ENCODE measurements at places on chromosomes 3 and 15.

- no peak for DNase-seq
Measured at GRCh38 chr15:81012588-81012987, 11.9 kb downstream of the TLNRD1 start.

GRCh38 chr15:66964111-66964738 is 101.2 kb upstream of the SMAD3 start:
- DNase-seq, result no peak

- DNase-seq, result no peak
Measured at GRCh38 chr3:126811530-126811929, 107.5 kb downstream of the CHCHD6 start.

DNA sequence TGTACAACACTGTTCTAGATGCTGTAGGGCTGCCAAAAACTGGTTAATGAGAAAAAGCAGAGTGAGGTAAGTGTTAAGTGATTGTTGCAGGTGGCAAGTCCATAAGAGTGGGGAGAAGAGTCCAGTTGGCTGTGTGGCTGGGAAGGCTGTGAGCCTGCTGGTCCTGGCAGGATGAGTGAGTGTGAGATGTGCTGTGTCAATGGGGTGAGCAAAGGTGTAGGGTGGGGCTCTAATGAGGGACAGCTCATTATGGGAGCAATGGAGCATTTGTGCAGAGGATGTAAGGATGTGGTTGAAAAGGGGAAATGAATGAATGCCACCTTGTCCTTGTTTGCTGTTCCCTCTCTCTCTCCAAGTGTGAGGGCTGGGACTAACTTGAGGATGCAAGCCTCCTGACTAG is 145.3 kb upstream of the ROPN1 start:
- DNase-seq, result no peak

- no peak for DNase-seq
Measured at GRCh38 chr3:177300842-177301241, 103.6 kb upstream of the TBL1XR1 start.

GRCh38 chr15:74442604-74443003 is 8.8 kb upstream of the SEMA7A start:
- no peak for DNase-seq

DNA sequence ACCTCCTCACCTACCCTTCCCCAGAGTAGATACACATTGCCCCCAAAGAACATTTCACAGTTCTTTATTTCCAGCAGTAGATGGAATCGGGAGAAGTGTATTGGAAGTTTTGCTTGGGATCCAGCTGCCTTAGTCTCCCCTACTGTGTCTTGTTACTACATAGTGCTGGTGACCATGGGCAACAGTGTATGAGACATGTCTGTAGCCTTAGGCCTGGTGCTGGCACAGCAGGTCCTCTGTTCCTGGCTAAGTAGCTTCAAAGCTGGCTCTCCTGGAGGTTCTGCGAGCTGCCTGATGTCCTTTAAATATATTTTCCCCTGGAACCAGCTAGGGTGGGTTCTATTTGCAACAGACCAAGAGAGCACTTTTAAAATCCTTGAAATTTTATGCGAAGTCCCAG is 174.7 kb downstream of the THSD4 start:
- no peak for DNase-seq

GRCh38 chr15:77856705-77857346 is 220.7 kb downstream of the TBC1D2B start:
- DNase-seq, result no peak

DNA sequence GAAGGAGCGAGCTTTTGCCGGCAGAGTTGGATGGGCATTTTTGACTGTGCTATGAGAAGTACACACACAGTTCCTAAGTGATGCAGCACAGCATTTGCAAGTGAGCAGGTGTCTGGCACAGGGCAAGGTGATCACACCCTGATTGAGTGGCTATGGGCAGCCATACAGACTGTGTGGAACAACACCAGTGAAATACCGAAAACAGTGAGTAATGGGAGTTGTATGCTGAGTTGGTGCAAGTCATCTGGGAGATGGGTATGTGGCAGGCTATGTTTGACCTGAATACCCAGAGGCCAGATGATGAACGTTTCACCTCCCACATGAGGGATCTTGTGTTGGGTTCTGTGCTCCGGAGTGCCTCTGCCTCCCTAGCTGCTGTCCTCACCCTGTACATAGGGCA is 53.5 kb upstream of the TIPARP start:
- DNase-seq, result no peak

DNA sequence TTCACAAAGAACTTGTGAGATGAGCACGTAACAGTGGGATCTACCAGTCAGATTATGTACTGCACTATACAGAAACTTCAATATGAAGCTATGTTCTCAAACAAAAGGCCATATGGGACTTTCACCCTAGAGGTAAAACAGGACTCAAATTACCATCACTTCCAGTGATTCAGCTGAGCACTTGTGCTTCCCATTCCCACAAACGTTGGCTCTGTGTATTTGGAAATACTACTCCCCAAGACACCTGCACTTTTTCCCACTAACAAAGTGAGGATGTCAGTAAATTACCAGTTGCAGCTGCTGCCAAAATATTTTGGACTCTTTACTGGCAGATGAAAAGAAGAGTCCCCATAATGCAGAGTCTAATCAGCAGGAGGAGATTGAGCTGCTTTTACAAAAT is 1570.1 kb downstream of the SI start:
- DNase-seq, result no peak

GRCh38 chr3:170542704-170543103 is 43.2 kb downstream of the SLC7A14 start:
- no peak for DNase-seq

GRCh38 chr3:143063018-143063417 is 56.6 kb upstream of the CHST2 start:
- DNase-seq, result no peak

GRCh38 chr3:174332391-174332790 is 526.7 kb upstream of the NAALADL2 start:
- no peak for DNase-seq

- DNase-seq, result no peak
Measured at GRCh38 chr3:196214783-196215441, 1.4 kb upstream of the SLC51A start.

- peak; percentile 79 for DNase-seq
Measured at GRCh38 chr15:73950831-73951561, 24.7 kb downstream of the LOXL1 start.

DNA sequence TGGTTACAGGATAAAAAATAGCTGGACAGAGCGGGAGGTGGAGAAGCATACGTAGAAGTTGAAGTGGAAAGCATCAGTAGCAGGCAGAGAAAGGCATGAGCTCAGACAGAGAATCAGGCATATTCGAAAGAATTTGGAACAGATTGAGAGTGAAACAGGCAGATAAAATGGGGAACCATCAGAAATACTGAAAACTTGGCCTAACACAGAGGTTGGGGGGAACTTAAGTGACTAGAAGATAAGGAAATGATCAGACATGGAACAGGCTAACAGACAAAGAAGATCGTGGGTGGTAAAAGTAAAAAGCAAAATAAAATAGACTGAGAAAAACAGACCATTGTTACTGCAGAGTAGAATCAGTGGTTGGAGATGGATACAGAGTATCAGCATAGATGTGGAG is 32.9 kb downstream of the GTF2E1 start:
- no peak for DNase-seq

DNA sequence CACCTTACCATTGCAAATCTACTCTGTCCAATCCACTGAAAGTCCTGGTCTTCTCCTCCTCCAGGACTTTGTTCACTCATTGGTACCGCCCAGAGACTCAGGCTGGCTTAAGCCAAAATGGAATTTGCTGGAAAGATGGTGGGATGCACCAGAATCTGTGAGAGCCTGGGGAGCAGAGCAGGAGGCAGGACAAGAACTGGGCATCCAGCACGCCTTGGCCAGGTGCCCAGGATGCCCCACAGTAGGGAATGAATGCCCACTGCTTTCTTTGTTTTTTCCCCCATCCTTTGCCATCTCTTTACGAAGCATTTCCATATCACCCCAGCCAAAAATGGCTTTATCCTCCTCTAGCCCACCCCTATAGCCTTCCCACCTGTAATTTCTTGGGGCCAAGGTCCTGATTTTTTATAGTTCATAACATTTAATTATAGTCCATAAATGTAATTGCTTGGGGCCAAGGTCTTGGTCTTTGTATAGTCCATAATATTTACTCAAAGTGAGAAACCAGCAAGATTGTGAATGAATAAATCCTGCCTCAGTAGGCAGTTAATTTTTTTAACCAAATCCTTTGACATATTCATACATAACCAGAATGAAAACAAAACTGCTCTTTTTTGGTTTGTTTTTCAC is 23.3 kb upstream of the IREB2 start:
- no peak for DNase-seq

DNA sequence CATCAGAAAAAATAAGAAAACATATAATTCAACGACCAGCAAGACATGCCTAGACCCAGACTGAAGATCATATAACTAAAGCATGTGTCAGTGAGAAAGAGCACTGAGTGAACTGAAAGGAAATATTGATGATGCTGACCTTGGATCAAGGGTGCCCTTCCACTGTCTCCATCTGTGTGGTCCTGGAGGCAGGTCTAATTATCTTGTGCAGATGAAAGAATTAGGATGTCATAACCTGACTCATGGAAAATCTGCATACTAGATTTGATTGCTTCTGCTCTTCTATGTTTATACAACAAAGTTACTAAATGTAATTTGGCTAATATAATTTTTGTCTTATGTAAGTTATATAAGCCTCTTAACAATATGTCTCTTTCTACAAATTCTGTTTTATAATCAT is 264.6 kb upstream of the TGFBR2 start:
- no peak for DNase-seq

GRCh38 chr3:176262071-176262470 is 935.2 kb downstream of the TBL1XR1 start:
- DNase-seq, result no peak

DNA sequence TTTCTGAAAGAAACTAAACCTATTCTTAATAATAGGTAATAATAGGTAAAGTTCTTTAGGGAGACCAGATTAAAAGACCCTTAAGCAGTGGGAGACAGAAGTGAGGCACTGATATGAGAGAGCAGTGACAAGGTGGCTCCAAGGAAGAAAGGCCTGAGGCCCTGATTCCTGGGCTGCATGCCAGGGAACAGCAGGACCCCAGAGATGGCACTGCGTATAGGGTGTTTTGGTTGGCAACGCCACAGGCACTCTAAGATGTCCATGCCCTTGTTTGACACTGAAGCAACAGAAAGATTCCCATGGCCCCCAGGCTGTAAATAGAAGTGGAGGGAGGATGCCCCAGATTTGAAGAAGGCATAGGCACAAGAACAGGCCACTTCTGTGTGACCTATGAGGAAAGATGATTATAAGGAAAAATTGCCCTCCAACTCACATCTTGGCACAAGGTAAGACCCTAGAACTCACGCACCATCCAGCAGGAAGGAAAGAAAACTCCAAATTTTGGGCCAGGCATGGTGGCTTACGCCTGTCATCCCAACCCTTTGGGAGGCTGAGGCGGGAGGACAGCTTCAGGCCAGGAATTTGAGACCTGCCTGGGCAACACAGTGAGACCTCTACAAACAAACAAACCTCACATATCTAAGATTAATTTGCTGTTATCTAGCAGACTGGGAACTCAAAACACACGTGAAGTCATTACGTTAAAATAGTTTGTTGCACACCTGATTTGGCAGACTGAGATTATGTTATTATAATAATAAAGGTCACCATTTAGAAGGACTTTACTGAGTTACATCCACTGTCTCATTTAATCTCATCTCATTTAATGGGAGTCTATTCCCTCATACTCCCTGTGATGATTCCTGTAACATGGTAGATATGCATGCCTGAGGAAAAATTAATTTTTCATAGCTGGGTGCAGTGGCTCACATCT is 10.5 kb upstream of the BLM start:
- DNase-seq, result no peak

- DNase-seq, result no peak
Measured at GRCh38 chr3:130850843-130851242, 43.0 kb upstream of the ATP2C1 start.

DNA sequence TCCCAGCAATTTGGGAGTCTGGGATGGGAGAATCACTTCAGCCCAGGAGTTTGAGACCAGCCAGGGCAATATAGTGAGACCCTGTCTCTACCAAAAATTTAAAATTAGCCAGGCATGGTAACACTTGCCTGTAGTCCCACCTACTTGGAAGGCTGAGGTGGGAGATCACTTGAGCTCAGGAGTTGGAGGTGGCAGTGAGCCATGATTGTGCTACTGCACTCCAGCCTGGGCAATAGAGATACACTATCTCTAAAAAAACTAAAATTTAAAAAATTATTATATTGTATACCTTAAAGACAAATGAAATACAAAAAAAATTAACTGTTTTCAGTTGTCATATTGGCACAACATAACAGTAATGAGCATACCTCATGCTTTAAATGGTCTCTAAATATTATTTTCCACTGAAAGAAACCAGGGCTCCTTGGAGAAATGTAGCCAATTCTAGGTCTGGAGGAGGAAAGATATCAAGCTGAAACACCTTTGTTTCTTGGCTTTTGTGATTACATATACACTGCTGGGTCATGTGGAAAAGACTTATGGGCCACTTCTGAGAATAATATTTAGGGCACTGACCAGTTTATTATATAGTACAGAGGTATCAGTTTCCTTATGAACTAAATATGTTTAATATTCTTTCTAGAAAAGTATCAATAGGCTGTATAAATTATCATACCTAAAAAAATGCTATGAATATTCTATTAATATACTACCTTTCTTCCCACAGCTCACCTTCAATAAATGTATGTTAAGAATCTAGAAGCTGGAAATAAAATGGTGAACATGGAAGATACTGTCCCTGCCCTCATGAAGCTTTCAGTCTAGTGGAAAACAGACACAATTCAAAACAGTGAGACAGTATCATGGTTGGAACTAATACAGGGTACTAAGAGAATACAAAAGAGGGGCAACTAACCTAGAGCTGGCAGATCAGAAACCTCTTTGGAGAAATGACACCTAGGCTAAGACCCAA is 119.5 kb downstream of the TMCC1 start:
- no peak for DNase-seq

DNA sequence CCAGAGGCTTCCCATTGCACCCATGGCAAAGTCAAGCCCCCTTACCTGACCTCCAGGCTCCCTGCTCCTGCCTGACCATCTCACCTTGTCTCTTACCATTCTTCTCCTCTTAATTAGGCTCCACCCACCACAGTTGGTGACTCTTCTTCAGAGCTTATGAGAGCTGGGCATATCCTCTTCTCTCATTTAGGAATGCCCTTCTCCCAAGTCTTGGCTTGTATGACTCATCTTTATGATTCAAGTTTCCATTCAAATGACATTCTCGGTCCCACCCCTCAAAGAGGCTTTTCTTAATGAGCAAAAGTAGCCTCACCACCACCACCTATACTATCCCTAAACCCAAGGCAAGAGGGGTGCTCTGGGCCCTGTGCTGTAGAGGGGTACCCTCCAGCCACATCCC is 55.3 kb upstream of the NUDT16 start:
- DNase-seq, result no peak

- DNase-seq, result no peak
Measured at GRCh38 chr3:24386458-24386857, 108.2 kb downstream of the THRB start.

GRCh38 chr3:192207651-192208050 is 519.7 kb downstream of the FGF12 start:
- no peak for DNase-seq

GRCh38 chr3:74546426-74546825 is 68.0 kb downstream of the CNTN3 start:
- DNase-seq, result no peak

DNA sequence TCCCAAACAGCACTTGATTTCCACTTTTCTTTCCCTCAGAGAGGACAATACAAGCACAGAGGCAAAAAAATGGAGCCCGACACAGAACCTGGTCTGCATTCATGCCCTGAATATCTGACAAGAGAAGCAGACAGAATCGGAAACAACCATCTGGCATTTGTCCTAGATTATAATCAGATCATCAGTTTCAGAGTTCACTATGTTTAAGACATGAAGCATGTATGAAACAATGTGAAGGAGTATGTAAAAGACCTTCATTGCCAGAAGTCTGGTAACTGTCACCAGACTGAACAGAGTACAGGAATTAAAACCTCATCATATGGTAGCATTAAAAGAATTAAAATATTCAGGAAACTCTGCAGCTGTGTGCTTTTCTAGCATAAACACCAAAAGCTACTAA is 65.0 kb downstream of the SETD2 start:
- DNase-seq, result peak; percentile 23

All from fibroblast of skin of left biceps (primary cell).